ENCODE measurements at places on chromosomes 3 and 15.

DNA sequence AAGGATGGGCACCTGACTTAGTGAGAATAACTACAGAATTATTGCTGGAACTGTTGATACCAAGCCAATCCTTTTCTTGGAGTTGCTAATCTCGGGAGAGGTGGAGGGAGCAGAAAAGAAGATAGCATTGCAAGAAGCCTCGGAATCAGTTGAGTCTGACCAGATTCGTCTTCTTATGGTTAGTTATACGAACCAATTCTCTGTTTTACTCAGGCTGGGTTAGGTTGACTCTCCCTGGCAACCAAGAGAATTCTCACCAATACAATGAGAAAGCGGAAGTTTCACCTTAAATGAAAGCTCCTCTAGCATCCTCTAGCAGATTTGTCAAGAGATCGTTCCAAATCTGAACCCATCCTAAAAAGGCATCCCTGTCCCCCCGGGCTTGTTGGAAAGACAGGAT lies 43.5 kb upstream of the UBE2E1 start:
- DNase-seq = no peak

DNA sequence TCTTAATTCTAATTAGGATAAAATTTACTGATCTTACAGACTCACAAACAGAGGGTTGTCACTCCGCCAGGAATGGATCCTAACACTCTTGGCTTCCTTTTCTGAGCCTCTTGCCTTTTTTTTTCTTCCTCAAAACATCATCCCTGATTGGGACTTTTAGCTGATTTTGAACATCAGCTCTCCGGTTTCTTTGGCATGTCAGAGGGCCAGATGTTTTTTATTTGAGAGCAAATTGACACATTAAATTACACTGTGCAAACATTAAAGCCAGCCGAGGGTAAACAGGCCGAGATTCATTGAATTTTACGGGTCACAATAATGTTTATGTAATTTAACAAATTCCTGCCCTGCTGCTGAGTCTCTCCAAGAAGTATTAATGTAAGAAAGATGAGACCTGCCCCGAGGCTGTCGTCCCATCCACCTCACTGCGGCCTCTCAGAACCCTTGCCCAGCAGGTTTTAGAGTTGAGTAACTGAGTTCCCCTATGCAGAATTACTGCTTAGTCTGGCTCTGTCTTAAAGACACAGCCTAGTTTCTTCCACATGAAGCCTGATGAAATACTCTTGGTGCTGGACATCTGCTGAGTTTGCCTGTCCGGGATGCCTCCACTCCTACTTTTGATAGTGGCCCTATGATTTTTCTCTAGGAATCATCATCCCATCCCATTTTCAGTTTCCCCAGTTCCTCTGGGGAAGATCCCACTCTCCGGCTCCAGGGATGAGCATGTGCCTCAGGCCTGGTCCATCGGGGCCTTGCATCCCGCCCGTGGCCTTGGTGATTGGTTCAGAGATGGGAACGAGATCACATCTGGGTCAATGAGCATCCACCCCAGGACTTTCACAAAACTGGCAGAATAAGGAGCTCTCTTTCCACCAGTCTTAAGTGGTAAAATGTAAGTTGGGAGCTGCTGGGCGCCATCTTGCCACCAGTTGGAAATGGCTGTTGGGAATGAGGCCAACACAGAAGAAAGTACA lies 226.6 kb upstream of the TLE3 start:
- no peak for DNase-seq

DNA sequence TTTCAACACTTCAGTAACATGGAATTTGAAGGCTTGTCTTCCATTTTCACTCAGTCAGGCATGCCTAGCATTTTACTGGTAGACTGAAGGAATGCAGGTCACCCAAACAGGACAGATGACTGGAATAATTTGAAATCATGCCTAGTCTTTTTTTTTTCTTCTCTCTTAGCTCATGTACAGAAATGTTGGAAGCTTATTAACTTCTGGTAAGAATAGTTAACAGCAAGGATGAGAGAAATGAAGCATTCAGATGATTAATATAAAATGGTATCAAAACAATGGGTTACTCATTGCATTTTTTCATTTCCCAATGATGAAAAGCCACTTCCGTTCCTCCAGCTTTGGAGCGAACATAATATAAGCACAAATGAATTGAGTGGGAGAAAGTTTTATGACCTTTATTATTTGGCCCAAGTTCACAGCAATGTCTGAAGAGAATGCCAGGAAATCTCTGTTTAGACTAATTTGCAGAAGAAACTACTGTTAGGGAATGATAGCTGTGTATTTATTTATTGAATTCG lies 431.6 kb upstream of the RASGRP1 start:
- peak; percentile 52 for DNase-seq

DNA sequence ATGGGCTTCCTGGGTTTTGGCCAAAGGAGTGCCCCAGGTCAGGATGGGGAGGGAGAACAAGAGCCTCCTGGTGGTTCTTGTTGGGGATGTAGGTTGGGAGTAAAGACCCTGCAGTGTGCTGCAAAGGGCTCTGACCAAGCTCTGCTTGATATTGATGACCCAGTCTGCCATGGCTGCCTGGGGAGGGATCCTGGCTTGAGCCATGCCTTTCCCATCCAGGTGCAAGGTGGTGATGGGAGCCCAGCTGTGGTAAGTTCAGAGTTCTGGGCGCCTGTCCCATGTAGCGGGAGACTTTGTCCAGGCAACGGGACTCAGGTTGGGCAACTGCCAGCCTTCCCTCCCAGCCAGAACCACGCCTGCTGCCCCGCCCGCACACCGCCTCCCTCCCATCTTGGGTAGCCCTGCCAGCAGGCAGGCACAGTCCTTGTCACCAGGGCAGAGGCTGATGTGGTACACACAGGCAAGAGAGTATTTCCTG lies 2.6 kb downstream of the GNAI2 start:
- DNase-seq = peak; percentile 90

DNA sequence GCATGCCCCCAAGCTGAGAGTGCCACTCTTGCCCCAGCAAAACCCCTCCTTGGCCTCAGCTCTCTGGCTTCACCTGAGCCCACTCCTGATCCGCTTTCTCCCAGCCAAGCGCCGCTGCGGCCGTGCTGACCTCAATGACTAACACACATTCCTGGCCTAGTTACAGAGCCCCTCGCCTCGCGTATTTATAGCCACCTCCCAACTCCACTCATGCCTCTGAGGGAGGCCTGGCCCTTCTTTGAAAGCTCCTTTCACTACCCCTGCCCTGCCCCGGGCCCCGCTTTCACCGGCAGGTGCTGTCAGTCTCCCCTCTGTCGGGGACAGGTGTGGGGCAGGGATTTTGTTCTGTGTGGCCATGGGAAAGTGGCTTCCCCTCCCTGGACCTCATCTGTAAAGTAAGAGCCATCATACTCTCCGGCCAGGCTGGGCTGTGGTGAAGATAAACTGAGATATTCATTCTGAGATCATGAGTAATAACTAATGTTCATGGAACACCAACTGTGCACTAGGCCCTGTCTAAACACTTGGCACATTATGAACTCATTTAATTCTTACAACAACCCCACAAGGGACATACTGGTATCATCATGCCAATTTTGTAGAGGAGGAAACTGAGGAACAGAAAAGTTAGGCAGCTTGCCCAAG lies 13.2 kb upstream of the ATP2B2 start:
- peak; percentile 91 for DNase-seq

- DNase-seq = no peak
These were observed 522.1 kb upstream of the TGFBR2 start for GRCh38 chr3:30084316-30084715.

DNA sequence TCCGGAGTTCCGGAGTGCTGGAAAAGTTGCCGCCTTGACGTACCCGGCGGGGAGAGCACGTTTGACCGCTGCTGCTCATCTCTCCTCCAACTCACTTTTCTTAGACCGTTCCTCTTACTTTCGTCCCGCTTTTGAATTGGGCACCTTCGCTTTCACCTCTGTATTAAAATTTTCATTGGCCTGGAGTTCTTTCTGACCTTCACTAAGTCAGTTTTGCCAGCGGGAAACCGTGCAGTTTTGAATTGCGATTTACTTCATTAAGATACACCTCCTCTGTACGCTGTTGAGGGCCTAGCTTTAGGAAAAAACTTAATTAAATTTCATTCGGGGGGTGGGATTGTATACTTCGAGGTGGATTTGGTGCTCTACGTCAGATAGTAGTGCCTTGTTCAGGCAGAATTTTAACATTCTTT lies 1.3 kb downstream of the GMPS start:
- no peak for DNase-seq

GRCh38 chr3:45103334-45103733 lies 42.8 kb downstream of the CDCP1 start:
- no peak for DNase-seq

DNA sequence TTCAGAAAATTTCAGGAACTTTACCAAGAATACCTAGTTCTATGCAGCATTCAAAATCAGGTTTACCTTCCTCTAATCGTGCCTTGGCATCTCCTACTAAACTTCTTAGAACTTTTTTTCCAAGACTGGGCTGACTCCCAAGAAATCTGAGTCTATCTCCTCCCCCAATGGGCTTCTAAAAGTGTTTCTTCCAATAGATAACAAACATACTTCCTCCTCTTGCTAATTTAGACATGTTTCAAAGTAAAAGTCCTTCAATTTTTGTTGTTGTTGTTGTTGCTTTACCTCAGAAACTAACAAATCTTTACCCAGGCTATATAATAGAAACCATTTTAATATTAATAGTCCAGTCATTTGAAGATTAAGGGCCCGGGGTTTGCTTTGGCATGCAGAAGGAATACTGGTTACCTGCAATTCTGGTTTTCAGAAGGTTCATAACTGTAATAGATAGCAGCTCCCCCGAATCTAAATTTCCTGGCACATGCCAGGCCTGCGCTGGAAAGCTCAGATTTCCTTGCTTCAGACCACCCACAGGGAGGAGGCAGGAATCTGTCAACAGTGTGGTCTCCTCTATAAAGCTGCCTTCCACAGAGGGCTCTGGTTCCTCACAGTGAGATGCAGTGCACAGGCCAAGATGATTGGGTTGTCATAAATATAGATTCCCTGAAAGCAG lies 188.7 kb downstream of the THRB start:
- no peak for DNase-seq
